CD4-positive, alpha-beta T cell treated with Interleukin-17A for 1 hour (primary cell): ENCODE measurements at places on chromosomes 12 and 14.

DNA sequence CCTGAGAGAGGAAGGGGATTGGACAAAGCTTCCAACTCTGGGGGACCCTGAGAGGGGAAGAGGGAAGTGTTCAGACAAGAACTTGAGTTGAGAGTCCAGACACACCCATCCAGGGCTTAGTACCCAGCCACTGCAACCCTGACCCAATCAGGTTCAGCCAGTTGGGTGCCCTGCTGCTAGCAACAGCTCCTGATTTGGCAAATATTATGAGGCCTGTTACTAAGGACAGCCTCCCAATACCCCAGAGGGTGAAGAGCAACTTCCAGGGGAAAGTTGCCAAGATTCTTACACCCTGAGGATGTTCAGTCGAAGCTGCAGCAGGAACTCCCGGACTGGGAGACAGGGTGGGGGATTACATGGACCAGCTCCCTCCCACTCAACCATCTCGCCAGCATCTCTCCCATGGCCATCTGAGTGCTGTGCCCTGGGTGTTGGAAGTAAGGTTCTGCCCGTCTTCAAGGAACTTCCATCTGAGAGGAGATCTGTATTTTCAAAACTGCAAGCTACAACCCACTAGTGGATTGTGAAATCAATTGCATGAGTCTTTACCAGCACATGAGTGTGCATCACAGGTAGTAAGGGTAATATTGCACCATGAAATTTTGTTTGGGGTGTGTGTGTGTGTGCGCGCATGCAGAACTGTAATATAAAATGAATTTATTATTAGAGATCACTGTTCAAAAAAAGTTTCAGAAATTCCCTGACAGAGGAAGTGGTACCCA, 11.5 kb upstream of the KRT78 start:
- no peak for DNase-seq

DNA sequence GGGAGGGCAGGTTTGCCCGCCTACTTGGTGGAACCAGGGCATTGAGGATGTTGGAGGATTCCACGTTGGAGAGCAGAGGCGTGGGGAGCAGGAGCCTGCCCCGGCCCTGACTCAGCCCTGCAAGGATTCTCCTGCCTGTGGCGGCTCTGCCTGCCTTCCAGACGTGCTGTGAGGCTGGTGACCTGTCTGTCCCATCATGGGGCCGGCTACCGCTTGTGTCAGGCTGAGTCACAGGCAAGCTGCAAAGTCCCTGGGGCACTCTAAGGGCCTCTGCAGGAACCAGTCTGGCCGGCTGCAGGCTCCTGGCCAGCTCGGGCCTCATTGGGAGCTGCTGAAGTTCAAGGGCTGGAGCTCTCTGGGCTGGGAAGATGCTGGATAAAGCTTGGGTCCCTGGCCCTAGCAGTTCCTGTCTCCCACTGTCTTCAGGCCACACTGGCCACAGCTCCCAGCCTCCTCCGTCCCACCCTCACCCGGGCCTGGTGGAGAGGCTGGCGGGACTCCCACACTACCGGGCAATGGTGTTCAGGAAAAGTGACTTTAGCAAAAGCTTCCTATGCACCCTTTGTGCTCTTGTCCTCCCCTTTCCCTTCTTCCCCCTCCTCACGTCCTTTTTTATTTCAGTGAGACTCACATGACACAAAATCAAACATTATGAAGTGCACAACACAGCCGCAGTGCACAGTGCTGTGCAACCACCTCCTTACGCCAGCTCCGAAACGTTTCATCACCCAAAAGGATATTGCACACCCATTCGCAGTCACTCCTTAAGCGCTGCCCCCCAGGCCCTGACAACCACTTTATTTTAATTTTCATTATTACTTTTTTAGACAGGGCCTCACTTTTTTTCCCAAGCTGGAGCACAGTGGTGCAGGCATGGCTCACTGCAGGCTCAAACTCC, 22.0 kb upstream of the ULK1 start:
- DNase-seq = no peak

- peak; percentile 18 for DNase-seq
Measured at GRCh38 chr12:55019784-55020183, at the start of gene NEUROD4. Gene NEUROD4 (plus strand): TSS chr12:55019974. CDS start chr12:55026440, 6,466 bp downstream.

DNA sequence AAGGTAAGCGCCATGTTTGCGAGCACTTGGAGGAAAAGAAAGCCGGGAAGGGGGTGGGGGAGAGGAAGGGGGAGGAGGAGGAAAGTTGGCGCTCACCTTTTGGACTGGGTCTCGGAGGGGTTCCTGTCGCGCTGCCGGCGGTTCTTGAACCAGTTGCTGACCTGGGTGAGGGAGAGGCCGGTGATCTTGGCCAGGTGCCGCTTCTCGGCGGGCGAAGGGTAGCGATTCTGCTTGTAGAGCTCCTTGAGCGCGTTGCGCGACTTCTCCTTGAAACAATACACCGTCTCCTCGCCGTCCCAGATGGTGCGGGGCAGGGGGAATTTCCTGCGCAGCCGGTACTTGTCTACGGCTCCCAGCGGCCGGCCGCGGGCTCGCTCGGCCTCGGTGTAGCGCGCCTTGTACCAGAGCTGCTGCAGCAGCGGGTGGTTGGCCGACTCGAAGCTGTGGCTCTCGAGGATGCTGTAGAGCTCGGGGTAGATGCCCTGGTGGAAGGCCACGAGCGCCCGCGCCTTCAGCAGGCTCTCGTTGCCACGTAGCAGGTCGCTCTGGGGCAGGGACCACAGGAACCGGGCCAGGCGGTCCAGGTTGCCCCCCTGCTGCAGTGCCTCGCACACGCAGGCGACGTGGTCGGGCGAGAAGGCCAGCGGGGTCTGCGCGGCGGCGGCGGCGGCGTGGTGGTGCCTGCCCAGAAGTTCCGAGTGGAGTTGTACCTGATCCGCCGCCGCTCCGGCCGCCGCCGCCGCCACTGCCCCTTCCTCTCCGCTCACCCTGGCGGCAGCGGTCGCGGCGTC, 840 bp downstream of the SIX4 start:
- peak; percentile 20 for DNase-seq

- DNase-seq = no peak
Measured at GRCh38 chr14:25350802-25351201, 300.9 kb upstream of the STXBP6 start.

DNA sequence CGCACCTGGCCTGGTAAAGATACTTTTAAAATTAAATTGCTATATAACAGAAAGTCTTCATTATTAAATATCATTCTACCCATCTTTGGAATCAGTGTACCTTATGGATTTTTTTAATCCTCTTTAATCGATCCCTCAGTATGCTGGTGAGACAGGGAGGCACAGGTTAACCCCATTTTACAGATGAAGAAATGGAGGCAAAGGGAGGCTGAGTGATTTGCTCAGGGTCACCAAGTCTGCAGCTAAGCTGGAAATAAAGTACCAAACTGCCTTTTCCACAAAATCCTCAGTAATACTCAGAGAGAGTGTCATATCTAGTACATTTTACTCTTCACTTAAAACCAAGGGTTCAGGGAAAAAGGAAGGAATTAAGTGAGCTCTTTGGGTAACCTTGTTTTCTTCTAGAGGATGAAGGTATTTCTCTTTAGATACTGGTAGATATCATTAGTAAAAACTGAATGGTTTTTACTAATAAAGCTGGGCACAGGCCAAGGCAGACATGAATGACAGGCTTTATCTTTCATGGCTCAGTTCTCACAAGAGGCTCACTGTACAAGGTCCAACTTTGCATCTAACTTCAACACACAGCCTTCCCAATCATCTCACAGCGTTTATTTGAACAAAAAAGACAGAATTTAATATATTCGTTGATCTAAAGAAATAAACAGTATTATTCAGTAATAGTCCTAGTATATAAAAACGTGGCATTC, 35.3 kb upstream of the TTC7B start:
- DNase-seq = no peak

DNA sequence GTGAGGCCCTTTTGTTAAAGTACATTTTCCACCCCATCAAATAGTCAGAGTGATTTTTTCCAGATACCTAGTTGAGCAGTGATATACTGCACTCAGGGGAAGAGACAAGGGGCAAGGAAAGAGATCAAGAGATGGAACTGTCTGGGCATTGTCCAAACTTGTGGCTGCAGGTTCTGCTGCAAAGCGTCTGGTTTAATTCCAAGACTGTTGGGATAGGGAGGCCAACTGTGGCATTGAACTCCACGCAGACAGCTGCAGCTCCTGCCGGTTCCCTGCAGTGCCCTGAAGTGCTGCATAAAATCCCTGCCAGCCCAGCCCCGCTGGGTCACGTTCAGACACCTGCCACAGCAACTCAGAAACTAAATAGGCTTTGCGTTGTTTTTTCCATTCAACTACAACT, 30.5 kb downstream of the RPH3A start:
- DNase-seq = no peak

DNA sequence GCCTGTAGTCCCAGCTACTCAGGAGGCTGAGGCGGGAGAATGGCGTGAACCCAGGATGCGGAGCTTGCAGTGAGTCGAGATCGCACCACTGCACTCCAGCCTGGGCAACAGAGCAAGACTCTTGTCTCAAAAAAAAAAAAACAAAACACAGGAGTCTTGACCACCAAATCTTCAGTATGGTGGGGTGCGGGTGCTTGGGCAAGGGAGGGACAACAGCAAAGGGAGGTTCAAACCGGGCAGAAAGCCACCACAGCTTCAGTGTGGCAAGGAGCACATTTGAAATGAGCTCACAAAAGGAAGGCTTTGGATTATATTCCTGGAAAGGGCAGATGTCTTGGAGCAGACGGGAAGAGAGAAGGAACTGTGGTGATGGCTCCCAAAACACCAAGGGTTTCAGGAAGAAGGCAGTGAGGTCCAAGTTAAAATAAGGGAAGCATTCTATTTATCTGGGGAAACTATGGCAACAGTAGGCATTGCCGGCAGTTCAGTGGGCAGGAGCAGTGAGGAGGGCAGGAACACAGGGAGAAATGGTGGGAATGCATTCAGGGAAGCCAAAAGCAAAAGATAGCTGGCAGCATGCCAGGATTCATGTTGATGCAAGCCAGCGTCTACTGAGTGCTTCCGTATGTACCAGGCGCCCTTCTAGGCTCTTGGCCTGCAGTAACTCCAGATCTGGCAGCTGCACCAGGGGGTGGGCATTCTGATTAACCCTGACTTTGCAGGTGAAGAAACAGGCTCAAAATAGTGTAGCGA, 51.0 kb upstream of the SRSF5 start:
- DNase-seq = no peak

DNA sequence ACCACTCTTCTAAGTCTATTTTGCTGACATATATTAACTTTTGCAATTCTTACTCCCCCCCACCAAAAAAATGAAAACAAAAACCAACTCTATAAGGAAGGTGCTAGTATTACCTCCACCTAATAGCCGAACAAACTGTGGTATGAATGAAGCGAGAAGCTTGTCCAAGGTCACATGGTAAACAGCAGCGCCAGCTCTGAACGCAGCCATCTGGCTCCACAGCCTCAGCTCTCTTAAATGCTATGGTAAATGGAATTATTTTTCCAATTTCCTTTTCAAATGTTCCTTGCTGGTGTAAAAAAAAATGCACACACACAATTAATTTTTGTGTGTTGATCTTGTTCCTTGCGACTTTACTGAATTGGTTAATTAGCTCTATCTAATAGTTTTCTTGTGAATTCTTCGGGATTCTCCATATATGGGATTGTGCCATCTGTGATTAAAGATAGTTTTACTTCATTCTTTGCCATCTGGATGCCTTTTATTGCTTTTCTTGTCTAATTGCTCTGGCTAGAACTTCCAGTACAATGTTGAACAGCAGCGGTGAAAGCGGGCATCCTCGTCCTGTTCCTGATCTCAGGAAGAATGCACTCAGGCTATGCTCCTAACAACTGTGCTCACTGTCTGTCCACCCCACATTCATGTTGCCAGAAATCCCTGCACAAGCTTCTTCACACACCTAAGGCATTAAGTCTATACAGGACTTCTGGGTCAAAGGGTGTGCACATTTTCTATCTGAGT, 10.7 kb upstream of the C12orf76 start:
- no peak for DNase-seq

DNA sequence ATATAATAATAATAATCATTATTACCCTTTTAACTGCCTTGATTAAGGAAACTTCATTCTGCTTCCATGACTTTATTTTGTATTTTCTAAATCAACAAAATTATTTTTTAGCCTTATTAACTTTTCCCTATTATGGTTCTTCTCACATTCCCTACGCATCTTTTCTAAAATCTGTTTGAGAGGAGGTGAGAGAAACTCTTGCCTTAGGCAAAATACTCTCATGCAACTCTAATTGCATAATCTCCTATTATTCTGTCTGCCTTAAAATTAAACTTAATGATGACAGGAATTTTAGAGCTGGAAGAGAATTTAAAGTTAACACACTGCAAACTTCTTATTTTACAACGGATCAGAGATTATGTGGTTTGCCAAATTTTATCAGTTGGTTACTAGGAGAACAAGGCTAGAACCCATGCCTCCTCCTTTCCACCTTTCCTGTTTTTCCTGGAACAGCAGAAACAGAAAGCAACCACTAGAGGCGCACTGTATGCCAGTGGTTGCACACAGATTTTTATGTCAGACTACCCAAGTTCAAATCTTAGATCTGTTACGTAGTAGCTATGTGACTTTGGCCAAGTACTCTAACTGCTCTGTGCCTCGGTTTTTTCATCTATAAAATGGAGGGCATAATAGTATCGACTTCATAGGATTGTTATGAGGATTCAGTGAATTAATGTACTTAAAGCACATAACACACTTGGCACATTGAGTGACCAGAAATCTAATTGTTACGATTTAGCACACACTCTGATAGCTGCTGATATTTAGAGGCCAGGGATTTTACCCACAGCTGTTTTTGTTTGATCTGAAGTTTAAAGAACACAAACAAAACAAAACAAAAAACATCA, 4.3 kb upstream of the BRMS1L start:
- DNase-seq = peak; percentile 53

DNA sequence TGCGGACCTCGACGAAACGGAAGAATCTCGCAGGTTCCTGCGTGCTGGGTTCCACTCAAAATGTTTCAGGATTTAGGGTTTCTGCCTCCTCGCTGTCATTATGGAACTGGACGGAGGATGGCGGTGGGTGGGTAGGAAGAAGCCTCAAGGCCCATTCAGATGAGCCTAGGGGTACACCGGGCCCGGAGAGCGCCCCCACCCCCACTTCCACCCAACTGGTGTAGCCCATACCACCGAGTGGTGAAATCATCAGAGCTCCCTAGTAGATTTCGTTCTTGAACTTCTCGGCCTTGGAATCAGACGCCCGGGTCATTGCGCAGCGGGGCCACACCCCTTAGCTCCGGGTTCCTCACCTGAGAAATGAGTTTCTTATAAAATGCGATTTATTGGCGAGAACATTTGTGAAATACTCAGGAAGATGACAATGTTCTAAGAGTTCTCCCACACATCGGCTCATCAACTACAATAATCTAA, 13.3 kb upstream of the TBX3 start:
- no peak for DNase-seq

- DNase-seq = no peak
Measured at GRCh38 chr12:54017027-54017788, 8.4 kb downstream of the HOXC8 start.

DNA sequence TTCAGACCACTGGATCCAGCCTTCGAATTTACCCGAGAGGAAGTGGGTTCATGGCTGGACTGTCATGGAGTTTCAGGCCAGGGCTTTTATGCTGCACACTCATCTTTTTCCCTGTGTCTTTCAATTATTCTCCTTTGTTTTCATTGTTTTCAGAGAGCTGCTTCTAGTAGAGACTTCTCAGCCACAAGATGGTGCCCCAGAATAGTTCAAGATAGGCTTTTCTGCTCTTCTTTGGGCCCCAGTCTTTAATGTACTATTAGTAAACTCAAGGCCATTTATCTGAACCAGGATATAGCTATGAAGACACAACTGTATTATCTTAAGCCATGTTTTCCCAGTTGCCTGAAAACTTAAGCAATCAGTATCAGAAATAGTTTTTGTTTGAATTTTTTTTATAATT, 30.4 kb upstream of the PSMA6 start:
- peak; percentile 29 for DNase-seq
